NB4 (cell line): ENCODE measurements at places on chromosomes 2 and 18.

DNA sequence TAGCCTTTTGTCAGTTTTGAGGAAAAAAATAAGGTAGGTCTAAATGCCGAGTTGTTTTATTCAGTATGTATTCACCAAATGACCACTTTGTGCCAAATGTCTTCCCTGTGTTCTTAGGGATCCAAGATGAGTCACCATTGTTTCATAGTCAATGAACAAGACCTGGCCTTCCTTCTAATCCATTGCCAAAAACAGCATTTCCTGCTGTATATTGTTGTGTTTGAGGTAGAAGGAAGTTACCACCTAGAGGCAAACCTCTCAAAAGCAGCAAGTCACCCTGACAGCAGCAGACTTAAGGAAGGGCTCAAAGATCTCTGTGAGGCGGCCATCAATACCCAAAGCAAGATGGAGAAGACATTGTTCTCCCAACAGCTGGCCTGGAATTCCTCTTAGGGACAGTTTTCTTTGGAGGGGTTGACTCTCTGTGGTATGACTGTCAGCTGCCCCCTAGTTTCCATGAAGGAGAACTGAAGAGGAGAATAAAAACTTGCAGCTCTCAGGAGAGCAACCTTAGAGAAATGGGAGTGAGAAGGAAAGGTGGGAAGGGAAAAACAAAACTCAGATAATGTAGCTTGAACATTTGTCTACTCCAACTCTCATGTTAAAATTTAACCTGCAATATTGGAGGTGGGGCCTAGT, 328.3 kb downstream of the LRATD1 start:
- DNase-seq, result no peak

- no peak for DNase-seq
Observed at GRCh38 chr2:111534910-111535352, 349.1 kb downstream of the ANAPC1 start.

DNA sequence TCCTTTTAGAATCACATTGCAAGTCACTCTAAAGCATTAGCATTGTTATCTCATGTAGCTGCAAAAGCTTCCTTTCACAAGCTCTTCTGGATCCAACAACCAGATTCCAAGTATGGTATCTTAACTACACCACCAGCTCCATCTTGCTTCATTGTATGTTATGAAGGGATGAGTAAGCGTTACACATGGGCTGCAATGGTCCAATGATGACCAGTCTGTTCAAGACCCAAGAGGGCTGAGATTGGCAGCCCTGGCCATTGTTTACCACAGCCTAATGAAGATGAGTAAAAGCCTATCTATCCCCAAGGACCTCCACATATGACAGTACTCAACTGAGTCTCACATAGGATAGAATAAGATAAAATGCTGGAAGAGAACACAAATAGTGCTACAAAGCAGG, 6.3 kb downstream of the CFLAR start:
- DNase-seq, result peak; percentile 65

- DNase-seq, result no peak
Observed at GRCh38 chr2:46804794-46805193, 110.8 kb downstream of the MCFD2 start.

- no peak for DNase-seq
Observed at GRCh38 chr2:37854676-37855282, 70.3 kb upstream of the RMDN2 start.

DNA sequence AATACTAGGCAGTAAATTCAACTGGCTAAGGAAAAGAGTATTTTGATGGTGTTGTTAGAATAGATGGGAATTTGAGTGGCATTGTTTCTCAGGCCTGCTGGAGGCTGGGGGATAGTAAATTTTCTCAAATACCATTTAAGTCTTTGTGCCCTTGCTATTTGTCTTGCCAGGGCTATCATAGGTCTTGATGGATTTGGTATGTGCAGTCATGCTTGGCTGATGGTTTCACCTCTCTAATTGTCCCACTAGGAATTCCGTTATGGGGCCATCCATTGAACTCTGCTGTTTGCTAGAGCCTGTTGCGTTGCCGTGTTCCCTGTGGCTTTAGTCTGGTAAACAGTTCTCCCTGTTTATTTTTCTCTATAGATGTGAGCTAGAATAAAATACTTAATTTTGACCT, 438.1 kb upstream of the FAM98A start:
- DNase-seq, result no peak

DNA sequence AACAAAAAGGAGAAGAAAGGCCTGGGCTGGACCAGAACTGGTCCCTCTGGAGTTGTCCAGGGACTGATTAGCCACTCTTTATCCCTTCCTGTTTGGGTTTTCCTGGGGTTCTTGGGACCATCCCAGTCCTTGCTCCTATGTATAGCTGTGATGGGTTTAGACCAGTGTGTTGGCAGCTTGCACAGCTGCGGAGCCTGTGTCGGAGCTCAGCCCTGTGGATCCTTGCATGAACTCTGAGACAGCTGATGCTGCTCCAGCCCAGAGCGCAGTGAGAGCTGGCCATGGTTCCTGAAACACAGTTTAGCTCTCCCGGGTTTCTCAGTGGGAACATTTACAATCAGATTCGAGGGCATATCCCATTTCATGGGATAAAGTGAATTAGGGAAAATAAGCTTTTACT, 16.9 kb downstream of the IMPA2 start:
- no peak for DNase-seq

DNA sequence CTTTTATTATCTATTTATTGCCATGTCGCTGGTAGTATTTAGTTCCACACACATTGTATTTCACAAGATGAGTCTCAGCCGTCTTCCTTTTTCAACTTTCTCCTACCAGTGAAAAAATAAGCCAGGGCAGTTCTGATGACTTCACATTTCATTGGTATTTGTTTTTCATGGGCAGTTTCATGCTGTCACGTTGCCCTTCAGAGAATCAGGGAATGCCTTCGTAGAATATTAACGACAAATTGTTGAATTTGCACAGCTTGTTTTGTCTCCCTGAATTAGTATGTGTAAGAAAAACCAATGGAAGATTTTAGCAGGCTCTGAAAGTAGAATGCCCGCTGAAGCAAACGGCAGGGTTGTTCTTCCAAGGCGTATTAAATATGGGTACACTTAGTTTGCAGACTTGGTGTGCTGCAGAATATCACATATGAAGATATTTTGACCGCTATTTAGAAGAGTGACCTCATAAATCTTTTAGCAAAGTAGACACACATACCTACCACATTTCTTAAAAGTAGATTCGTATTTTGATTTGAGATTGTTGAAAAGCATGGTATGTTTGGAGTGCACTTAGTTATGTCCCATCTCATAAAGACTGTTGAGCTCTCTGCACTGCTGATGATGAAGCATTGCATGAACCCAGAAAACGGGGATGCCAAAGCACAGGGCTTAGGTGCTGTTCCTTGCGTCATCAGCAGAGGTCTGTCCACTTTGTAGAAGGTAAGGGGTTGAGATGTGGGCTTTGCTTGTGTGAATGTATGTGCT, 2.9 kb downstream of the NEDD4L start:
- no peak for DNase-seq

DNA sequence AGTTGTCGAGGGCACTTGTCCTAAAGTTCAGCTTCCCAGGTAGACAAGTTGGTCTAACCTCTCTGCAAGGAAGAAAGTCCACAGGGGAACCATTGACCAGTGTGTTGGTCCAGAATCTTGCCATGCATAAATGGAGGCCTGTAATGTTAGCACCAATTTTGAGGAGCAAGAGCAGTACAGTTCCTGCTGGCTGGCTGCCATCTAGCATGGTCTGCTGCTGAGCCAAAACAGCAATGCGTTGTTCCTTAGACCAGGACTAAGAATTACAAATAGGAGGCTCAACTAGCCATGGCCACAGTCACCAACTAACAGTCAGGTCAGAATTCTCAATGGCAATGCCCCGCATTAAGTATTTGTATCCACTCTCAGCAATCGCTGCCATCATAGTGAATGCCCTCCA, 72.8 kb upstream of the WIPF1 start:
- no peak for DNase-seq

GRCh38 chr2:71001981-71002570, 7.4 kb upstream of the TEX261 start:
- no peak for DNase-seq

DNA sequence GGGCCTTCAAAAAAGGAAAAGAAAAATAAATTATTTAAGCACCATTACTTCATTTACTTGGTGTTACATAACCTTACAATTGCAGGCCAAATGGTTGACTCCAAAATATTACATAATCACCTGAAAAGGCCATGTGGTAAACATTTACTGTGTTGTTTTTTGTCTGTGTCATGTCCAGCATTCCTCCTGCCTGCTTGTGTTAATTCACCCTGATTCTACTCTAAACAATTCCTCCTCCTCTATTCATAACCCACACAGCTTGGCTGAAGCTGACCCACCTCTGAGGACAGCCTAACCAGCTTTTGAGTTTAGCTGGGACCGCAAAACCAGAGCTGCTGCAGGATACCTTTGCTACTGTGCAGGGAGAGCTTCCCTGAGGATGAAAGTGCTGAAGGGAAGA, 35.4 kb downstream of the TMX3 start:
- DNase-seq, result peak; percentile 7

DNA sequence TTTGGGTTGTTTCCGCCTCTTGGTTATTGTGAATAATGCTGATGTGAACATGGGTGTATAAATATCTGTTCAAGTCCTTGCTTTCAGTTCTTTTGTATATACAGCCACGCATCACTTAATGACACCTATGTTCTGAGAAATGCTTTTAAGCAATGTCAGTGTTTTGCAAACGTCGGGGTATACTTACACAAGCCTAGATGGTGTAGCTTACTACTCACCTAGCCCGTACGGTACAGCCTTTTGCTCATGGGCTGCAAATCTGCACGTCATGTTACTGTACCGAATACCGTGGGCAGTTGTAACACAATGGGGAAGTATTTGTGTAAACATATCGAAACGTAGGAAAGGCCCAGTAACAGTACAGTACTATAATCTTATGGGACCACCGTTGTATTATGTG, 12.4 kb downstream of the RALB start:
- DNase-seq, result peak; percentile 38

- no peak for DNase-seq
Observed at GRCh38 chr2:65363879-65364666, 68.3 kb downstream of the SPRED2 start.

- peak; percentile 15 for DNase-seq
Observed at GRCh38 chr18:58201733-58202730, 158.0 kb downstream of the NEDD4L start.

DNA sequence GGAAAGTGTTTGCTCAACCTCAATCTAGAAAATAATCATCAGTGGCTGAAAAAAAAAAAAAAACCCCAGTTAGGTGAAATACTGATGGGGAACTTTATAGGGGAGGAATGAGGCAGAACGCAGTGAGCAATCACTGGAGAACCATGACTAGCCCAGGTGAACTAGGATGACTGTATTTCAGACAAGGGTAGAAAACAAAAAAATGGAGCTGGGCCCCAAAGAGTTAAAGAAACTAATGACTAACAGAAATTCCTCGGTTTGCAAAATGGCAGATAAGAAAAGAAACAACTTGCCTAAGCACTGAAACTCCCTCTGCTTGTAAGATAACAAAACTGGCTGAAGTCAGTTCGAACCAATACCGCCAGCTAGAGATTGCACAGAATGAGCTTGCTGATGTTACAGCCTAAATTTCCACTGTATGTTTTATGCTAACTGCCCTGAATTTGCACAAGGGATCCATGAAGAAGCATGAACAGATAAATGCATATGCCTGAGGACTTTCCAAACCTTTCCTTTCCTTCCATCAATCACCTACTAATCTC, 245.9 kb downstream of the METTL4 start:
- no peak for DNase-seq

- no peak for DNase-seq
Observed at GRCh38 chr18:8368512-8369217, 240.6 kb upstream of the RAB12 start.

GRCh38 chr18:41059126-41059415, 896.0 kb upstream of the PIK3C3 start:
- DNase-seq, result no peak

DNA sequence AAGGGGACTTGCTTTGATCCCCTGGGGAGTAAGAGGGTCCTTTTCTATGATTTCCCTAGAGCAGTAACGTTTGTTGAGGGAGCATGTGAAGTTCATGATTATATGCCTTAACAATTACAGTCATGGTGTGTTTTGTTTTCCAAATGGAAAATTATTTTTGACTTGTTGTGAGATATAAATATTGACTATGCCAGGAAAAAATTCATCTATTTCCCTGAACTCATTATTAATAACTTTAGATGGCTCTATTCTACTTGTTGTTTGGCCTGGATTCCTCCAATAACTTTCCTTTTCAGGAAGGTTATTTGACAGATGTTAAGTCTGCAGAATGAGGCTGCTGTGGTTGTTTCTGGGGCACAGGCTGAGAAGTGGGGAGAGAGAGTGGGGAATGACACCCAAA, 72.1 kb upstream of the LMAN1 start:
- no peak for DNase-seq

DNA sequence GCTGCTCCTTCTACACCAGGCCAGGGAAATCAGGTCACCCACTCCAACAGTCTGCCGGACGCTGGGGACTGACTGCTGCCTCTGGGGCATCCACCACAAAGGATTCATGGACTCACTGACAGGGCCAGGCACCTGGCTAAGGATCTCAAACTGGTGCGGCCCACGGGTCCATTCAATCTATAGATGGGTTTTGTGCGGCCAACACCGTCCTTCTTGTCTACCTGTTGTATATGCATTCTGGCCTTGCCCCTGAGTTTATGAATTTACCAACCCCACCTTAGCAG, 10.9 kb upstream of the SLC20A1 start:
- no peak for DNase-seq
